ENCODE measurements at places on chromosomes 1 and 21.

DNA sequence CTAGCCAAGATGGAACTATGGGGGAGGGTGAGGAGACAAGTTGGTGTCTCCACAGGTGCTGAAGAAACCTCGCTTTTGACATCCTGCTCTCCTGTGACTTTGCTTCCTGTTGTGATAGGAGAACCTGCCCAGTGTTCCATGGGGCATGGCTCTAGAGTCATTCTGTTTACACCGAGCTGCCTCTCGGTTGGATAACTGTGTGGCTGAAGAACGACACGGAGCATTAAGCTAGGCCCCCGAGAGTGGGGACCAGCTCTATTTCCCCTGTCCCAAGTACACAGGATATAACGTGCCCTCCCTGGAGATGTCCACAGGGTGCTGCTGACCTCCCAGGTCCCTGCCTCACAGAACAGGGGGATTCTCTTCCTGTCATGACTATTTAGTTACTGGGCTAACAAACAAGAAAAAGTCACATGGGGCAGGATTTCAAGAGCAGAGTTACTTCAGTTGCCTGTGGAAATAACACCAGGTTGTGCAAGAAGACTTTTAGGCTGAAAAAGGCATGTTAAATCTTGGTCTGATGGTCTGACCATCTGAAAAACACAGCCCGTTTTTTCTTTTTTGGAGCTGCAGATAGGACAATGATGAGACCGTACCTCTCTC lies 29.4 kb upstream of the PPP2R5A start:
- DNase-seq, result no peak

DNA sequence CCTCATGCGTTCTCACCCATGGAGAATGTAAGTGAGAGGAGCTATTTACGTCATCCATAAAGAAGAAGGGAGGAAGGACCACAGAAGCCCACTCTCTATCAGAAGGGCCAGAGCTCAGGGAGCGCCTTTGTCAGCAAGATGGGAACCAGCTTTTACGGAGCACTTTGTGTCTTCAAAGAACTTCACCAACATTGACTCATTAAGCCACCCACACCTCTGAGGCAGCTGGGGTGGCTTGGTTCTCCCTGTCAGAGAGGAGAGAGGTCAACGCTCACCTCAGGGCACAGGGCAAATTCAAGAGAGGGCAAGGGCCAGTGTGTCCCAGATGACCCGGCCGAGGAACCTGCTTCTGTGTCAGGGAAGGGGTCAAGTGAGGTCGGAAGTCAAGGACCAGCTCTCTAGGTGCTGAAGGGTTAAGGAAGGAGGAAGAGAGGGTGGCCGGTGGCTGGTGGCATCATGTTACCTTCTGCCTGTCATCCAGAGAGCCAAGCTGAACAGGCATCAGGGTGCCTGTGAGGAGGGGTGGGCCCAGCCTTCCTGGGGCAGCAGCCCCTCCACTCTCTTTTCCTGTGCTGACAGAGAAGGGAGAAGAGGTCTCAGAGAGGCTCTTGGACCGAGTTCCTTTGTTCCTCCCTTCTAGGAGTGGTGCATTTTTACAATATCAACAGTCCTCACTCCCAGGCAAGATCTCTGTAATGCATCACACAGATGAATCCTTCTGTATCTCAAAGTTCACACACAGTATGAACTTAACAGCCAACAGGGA lies 109.0 kb downstream of the ETS2 start:
- DNase-seq, result no peak

GRCh38 chr1:162220009-162220539 lies 150.6 kb downstream of the NOS1AP start:
- no peak for DNase-seq

- DNase-seq, result no peak
These were observed 27.0 kb downstream of the DNM3 start for GRCh38 chr1:171868217-171868803.

GRCh38 chr1:111045033-111045722 lies 81.5 kb upstream of the LRIF1 start:
- no peak for DNase-seq

- no peak for DNase-seq
These were observed 5.3 kb upstream of the DDX59 start for GRCh38 chr1:200674838-200675587.

DNA sequence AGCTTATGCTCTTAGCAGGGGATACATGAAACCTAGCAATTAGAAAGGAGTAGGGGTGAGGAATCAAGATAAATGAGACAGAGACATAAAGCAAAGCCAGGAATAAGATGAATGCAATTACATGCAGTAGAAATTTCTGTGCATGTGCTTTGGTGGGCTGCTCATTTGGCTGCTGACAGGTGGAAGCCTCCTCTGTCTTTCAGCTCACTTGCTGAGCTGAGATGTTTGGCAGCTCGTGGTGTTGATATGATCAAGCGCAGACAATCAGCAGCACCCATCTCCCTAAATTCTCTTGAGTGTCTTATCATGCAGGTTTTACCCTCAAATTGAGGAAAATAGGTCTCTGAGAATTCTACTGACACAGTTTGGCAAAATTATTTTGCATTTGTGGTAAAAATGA lies 108.3 kb upstream of the CD34 start:
- no peak for DNase-seq

- peak; percentile 19 for DNase-seq
These were observed 13.6 kb upstream of the FAM89A start for GRCh38 chr1:231053493-231054162.

DNA sequence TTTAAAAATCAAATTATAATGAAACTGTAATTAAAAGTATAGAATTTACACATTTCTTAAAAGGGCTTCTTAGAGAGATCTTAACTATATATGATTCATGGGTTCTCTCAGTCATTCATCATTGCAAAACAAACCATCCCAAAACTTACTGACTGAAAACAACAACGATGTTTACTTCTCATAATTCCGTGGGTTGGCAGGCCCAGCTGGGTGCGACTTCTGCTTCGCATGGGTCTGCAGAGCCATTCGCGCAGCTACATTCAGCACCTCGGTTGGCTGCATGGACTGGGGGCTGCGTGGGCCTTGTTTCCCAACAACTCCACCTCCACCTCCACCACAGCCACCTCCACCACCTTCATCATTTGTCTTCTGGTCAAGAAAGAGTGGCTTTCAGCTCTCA lies 4.0 kb downstream of the SLAMF8 start:
- DNase-seq, result no peak

DNA sequence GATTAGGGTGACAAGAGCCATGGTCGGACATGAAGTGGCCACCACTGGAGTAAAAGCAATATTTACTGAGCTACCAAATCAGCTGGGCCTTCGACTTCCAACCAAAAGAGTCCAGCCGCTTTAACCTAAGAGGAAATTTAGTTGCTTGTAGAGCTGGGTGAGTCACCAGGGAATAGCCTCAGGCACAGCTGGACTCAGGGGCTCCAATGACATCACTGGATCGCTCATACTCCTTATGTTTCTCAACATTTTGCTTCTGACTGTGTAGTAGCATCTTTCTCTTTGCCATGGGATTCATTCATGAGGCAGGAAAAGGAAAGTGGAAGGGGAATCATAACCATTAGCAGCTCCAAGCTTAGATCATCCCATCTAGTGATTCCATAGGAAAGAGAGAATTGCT lies 664.4 kb downstream of the MATN1 start:
- DNase-seq, result peak; percentile 78

DNA sequence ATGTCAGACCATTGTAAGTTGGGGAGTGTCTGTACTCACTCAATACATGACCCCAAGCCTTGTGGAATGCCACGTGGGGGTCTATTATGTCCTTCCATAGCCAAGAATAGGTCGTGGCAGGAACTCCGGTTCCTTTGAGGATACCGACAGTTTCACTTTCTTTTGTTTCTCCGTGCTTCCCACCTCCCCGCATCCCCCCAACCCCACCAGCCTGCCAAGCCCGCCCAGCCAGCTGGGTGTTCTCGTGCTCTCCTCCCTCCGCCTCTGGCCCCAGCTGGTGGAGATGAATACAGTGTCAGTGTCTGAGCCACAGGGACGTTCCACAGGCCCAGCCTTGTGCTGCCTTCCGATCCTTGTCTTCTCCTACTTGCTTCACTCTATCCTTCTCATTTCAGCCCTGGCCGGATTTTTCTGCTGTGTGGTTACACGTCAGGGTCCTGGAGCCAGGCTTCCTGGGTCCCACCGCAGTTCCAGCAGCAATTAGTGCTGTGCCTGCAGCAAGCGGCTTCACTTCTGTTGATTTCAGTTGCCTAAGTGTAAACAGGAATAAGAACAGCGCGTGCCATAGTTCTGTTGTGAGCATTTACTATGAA lies 4.1 kb upstream of the AGTRAP start:
- DNase-seq, result no peak

- no peak for DNase-seq
These were observed 5.2 kb downstream of the RCSD1 start for GRCh38 chr1:167635156-167635648.

DNA sequence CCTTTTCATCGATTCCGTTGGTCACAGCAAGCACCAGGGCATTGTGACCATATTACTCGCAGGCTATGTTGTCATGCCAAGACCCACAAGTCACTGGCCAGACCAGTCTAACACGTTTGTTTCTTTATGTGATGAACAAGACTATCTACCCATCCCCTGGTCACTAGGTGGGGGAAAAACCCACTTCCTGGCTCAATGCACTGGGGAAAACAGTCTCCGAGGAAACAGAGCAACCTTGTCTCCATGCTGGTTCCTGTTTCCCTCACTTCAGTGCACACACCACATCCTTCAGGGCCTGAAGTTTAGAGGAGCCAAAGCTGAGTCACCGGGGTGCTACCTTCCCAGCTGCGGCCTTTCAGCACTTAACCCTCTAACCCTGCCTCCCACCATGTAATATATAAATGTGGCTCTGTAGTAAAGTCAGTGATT lies 20.9 kb downstream of the ERICH3 start:
- DNase-seq, result peak; percentile 74

- no peak for DNase-seq
These were observed 11.1 kb downstream of the STX6 start for GRCh38 chr1:181011301-181012202.

DNA sequence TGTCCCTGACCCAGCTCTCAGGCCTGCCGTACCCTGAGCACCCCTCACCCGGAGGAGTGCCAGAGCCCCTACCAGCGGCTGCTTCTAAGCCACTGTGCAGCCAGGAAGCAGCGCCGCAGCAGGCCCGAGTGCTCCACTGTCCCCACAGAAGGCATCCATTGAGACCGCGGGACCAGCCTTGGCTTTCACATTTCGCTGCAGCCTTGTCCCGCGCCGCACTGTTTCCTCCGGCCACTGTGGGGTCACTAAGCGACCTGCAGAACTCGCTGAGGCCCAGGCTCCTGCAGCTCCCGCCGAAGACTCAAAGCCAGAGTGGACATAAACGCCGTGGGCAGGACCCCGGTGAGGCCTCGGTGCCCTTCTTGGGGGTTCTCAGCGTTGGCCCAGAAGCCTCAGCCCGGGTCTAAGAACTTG lies 3.0 kb downstream of the ALX3 start:
- DNase-seq, result no peak

- DNase-seq, result no peak
These were observed 15.0 kb downstream of the COL6A1 start for GRCh38 chr21:45996311-45997204.

- DNase-seq, result no peak
These were observed 142.5 kb downstream of the RERE start for GRCh38 chr1:8674912-8675311.

DNA sequence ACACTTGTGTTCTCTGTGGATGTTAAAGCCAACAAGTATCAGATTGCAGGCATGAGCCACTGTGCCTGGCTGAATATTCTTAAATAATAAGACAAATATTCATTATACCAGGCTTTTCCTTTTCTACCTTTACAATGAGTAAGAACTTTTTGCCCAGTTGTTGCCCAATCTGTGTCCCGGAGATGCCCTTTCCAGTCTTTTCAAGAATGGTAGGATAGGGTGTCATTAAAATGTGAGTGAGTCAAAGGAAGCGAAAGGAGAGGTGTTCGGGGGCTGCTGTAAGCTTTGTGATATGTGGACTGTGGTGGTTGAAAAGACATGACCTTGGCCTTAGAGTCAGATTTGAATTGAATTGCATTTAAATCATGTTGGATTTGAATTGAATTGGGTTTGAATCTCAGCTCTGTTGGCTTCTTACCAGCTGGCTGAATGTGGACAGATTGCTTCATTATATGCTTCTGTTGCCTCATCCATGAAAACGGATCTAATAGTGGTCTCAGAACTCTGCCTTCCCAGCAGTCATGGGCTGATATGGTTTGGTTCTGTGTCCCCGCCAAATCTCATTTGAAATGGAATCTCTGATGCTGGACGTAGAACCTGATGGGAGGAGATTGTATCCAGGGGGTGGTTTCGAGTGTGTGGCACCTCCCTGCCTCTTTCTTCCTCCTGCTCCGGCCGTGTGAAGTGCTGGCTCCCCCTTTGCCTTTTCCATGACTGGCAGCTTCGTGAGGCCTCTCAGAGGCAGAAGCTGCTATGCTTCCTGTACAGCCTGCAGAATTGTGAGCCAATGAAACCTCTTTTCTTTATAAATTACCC lies 22.7 kb upstream of the AADACL3 start:
- DNase-seq, result no peak

- DNase-seq, result no peak
These were observed 5.8 kb upstream of the ALDH4A1 start for GRCh38 chr1:18907917-18908845.

Data from HFF-Myc (cell line).